ENCODE measurements at places on chromosomes 16 and 17.

GRCh38 chr16:70754851-70755600, 45.9 kb downstream of the VAC14 start:
- no peak for DNase-seq

- no peak for DNase-seq
Observed at GRCh38 chr16:13756411-13757140, 163.4 kb upstream of the ERCC4 start.

GRCh38 chr17:77959126-77959925, 823 bp downstream of the TNRC6C start:
- no peak for DNase-seq

DNA sequence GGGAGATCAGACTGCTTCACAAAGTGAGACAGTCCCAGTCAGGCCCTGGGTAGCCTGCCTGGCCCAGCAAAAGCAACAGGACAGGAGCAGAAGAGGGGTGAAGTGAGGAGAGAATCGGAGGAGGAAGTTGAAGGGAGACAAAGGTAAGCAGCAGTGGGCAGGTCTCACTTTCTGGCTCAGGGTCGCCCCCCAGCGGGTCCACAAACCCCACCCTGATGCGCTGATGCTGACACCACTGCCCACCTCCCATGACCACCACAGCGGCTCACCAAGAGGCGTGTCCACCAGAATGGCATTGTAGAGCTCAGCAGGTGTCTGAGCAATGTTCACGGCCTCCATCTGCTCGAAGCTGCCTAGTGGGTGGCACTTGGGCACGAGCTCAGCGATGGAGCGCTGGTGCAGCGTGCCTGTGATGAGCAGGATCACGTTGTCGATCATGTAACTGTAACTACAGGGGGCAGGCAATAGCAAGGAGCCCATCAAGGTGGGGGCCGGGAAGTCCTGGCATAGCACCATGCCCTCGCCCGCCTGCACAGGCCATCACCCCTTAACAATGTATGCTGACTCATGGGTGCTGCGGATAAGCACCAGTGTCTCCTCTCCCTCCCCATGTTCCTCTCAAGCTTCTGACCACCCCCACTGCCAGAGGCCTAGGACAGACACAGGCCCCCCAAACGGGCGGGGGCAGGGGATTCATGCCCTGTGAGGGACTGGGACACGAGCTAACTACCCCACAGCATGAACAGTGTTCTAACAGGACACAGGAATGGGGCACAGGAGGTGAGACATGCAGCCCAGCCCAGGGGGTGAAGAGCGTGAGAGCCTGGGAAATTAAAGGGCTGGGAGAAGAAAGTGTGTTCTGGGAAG, 13.6 kb downstream of the HSD11B2 start:
- DNase-seq: no peak

GRCh38 chr17:36602030-36602748, 806 bp downstream of the MRM1 start:
- DNase-seq: no peak
